Naive B cell (primary cell): ENCODE measurements at places on chromosomes 7 and 10.

- DNase-seq = no peak
Observed at GRCh38 chr10:99880080-99880835, 97.8 kb downstream of the ABCC2 start.

- DNase-seq = no peak
Observed at GRCh38 chr10:31317652-31318381, 1.2 kb upstream of the ZEB1 start.

DNA sequence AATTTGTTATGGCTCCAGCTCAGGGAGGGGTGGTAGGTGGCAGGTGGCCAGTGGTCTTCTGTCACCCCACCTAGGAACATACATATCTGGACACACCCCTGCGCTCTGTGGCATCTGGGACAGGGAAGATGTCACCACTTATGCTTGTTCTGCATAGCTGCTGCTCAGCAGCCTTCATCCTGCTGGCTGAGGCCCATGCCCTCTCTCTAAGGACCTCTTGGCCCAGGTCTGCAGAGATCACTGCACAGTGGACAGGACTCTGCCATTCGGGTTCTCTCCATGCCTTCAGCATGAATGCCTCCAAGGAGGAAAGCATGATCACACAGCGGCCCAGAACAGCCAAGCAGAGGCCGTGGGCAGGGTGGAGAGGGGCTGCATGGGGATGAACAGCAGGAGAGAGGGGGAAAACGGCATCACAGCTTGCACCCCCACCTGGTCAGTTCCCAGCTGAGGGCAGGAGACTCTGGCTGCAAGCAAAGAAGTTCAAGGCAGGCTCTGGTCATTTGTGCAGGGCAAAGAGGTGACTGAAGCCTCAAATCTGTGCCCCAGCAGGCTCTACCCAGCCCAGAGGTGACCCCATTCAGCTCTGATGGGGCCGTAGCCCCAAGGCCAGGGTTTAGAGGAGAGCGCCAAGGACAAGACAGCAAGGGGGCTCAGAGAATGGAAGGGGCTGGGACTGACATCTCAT is 47.8 kb upstream of the GDF10 start:
- DNase-seq = no peak

DNA sequence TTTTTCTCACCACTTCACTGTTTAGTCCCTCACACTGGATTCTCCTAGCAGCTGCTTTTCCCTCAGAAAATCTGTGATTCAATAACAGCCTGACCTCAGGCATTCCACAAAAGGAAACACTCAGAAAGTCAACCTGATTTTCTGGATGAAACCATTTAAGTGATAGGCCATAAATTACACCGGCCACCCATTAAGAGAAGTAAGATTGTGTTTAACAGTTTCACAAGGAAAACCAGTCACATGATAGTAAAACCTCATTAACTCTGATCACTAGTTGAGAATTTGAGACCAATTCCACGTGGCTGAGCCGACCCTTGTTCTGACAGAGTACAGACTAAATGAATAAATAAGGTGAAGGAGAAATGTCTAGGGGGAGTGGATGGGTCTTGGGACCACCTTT is 7.7 kb downstream of the GRM8 start:
- DNase-seq = no peak

GRCh38 chr7:37354656-37355131 is 94.0 kb downstream of the ELMO1 start:
- DNase-seq = no peak

DNA sequence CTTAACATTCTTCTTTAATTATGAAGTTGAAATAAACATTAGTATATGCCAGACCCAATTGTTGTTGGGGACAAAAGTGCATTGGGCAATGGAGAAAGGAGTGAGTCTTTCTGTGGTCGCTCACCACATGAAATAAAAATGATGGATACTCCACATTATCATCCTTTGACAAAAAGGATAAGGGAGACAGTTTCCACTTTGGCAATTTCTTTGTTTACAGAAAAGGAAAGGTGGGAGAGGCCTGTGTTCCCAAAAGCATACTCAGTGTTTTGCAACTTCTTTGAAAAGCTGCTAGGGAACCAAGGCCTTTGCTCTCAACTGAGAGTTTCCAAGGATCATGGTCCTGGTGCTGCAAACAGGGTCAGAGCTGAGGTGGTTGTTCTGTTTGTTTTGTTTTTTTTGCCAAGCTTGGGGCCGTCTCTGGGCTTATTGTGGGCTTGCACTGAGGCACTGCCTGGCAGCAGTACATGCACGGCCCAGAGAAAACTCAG is 341.9 kb downstream of the TNS3 start:
- DNase-seq = no peak

- no peak for DNase-seq
Observed at GRCh38 chr7:119397156-119397555, 875.8 kb upstream of the KCND2 start.

GRCh38 chr7:98278408-98278807 is 3.1 kb upstream of the BRI3 start:
- DNase-seq = no peak

DNA sequence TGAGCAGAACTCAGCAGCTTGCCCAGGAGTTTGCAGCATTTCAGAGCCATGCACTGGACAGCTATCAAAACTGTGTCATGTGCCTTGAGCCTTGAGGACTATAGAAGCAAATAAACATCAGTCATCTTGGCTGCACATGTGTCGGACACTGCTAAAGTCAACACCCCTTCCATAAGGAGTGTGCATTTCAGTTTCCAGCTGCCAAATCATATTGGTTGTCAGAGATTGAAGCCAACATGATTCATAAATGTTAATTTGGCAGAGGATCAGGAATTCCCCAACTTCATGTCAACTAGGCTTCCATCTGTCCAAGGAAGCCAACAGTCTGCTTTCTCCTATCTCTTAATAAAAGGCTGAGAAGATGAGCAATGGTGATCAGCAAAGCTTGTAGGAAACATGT is 32.8 kb downstream of the SLC16A12 start:
- DNase-seq = no peak

- no peak for DNase-seq
Observed at GRCh38 chr7:112167147-112167546, 39.1 kb downstream of the DOCK4 start.

GRCh38 chr7:50697748-50698147 is 84.9 kb downstream of the GRB10 start:
- DNase-seq = no peak

GRCh38 chr10:16866541-16867275 is 49.5 kb upstream of the RSU1 start:
- no peak for DNase-seq

DNA sequence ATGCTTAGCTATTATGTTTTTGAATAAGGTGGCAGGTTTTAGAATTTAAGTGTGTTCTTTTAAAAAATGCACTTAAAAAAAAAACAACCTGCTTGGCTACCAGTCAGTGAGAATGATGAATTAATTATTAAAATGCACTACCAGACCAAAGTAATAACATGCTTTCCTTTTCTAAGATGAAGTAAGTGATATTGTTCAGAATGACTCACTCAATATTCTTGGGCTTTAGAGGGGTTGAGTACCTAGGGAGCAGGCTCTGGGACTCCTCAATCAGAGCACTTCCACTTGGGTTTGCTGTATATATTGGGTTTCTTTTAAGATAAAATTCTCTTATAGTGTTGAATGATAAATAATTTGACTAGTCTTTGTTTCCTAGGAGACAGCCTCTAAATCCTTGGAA is 8.6 kb downstream of the STAM start:
- no peak for DNase-seq

- no peak for DNase-seq
Observed at GRCh38 chr7:66537380-66537779, 91.3 kb upstream of the KCTD7 start.

DNA sequence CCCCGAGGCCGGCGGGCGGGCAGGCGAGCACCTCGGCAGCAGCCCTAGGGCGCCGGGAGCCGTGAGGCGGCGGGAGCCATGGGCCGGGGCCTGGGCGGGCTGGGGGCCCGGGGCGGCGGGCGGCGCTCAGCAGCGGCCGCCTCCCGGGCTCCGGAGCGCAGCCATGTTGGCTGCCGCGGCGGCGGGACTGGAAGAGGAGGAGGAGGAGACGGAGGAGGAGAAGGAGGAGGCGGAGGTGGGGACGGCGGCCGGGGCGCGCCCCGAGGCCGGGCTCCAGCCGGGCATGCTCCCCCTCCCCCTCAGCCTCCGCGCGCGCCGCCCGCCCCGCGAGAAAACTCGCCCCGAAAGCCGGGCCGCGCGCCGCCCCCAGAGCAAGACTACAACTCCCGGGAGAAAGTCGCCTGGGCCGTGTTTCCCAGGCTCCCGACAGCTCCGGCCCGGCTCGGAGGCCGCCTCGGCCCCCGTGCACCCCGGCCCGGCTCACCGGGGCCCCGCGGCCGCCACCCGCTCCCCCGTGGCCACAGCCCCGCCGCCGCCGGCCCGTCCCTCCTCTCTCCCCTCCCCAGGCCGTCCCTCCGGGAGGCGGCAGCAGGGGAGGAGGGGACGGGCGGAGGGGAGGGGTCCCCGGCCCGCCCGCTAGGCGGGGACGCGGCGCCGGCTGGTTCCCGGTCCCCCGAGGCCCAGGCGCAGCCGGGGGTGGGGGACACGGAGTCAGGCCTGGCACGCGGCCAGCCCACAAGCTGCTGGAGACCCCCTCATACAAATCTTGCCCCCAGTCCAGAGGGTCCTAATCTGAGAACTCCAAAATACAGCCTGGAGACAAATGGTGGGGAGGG is at the start of gene DLG5:
Gene DLG5 (minus strand): TSS at position 190 of the 836 bp plus-strand sequence. CDS start 235 bp downstream, outside the sequence.
- DNase-seq = no peak

- no peak for DNase-seq
Observed at GRCh38 chr7:100137851-100138760, 10.6 kb upstream of the LAMTOR4 start.

- DNase-seq = no peak
Observed at GRCh38 chr10:62270020-62270419, 1.4 kb upstream of the RTKN2 start.

- DNase-seq = no peak
Observed at GRCh38 chr10:97685395-97685958, 1.6 kb downstream of the AVPI1 start.

DNA sequence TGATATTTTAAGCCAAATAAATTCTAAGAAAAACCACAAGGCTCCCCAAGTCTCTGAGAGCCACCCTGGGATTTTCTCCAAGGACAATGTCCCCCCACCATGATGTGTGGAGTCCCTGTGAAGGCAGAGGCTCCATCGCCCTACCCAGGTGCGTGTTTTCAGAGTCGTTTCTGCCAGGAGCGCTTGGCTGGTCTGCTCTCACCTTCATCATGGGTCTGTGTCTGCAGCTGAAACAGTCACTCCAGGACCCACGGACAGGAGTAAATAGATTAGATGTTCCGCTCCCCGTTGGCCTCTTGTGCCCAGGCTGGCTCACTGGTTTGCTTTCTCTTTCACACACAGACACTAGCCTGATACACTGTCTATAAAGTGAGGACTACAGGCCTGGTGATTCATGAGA is 217.5 kb downstream of the SFMBT2 start:
- DNase-seq = no peak

DNA sequence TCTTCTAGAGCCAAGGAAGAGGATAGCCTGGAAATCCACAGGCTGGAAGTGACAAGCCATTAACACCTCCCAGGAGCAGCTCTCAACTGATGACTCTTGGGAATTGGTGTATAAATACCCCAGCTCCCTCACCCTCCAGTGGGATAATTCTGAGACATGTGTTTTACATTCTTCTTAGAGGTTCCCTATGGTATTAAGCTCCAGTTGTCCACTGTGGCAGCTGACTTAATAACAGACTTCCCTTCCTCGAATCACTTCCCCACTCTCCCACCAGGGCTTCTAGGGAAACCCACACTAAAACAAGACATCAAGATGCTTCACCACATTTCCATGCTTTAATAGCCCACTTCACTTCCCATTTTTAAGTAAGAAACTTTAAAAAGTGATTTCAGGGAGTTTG is 47.2 kb downstream of the FAM107B start:
- DNase-seq = no peak

- DNase-seq = no peak
Observed at GRCh38 chr7:41438705-41439514, 264.0 kb downstream of the INHBA start.
